ENCODE measurements at places on chromosomes 12 and 14.

- DNase-seq = no peak
Measured at GRCh38 chr14:92969871-92970270, 46.9 kb downstream of the CHGA start.

DNA sequence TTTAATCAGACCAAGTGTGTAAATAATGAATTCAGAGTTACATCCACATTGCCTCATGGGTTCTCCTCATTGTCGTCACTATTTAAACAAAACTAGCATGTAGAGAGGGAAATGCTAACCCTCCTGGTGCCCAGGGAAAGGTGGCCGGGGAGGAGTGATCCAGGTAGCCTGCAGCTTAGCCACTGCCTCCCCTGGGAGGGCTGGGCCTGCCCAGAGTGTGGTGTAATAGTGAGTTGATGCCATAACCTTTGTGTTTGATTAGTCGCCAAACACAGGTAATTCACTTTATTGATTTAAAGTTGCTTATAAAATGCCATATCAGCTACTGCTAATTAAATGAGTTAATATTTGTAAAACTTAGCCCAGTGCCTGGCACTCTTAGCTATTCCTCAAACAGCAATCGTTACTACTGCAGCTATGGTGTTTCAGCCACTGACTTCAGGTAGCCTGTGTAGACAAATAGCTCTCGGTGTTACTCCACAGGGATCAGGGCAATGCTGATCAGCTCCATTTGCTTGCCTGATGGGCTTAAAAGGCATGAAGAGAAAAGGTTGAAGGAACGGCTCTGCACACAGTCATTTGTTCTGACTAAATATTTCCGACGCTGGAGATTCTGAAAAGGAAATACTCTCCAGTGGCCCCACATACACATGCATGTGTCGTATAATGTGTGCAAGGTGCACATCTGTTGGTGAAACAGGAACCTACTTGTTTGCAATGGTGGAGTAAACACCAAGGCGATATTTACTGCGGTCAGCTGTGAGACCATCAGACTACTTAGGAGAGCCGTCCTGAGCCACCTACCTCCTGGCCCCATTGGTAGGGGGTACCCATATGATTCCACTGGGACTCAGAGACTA lies 45.7 kb upstream of the PRMT8 start:
- DNase-seq = no peak

DNA sequence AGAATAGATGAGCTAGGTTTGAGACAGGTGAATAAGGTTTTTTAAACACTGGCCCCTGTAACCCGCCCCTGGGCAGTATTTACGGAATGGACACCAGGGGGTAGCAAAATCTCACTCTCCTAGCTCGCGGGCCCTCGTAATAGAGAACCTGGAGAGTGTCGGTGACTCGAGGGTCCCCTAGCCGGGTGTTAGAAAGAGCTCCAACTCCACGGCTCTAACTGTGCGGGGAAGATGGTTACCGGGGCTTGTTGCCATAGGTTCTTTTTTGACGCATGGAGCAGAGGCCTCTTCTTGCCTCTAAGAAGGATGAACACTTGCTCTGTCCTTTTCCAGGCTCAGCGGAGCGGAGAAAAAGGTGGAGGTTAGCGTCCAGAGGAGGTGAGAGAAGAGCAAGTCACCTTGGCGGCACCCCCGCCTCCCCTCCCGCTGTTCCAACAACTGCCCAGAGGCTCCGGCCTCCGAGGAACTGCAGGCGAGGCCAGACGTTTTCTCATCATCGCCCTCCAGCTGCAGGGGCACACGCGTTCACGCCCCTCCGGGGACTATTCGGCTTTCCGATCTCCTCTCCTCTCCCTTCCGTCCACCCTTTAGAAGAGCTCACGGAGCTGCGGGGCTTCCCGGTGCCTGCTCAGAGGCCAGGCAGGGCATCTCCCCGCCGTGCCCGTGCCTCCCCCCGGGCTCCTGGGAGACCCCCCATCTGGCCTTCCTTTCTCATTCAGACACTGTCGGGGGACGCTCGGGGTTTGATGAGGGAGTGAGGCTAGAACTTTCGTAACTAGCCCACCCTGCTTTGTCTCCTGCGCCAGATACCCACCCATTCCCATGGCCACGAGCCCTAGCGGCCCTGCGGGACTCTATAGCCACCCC lies 1.4 kb upstream of the ARHGEF40 start:
- DNase-seq = peak; percentile 47

DNA sequence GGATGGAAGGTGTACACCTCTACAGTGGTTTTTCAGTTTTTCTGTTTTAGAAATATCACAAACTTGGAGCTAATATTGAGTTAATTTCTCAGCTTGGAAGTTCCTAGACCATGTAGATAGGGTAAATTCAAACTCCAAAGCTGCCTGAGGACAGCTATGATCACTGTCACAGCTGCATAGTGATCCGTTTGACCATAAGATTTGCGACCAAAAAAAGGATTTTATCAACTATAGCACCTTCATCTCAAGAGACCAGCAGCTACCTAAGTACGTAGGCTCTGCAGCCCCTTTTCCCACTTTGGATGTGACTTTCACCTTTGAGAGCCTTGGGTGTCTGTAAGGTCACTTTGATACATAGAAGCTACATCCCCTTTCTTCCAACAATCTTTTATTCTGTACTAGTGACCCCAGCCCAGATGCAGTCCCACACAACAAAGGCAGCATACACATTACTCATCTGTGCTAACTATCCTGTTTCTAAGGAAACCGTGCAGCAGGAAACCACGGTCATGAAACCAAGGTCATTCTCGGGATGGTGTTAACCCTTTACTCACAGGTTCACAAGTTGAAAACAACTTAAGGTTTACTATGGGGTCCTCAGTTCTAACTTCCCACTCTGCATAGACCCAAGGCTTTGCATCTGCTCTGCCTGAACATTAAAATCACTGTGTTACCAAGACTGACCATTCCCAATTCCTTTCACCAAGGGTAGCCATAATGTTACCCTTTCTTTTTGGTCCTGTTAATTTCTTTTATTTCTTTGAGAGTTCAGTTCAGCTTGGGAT lies 75.4 kb downstream of the IFT81 start:
- no peak for DNase-seq

- no peak for DNase-seq
Measured at GRCh38 chr14:103155010-103155409, 31.7 kb downstream of the TNFAIP2 start.

DNA sequence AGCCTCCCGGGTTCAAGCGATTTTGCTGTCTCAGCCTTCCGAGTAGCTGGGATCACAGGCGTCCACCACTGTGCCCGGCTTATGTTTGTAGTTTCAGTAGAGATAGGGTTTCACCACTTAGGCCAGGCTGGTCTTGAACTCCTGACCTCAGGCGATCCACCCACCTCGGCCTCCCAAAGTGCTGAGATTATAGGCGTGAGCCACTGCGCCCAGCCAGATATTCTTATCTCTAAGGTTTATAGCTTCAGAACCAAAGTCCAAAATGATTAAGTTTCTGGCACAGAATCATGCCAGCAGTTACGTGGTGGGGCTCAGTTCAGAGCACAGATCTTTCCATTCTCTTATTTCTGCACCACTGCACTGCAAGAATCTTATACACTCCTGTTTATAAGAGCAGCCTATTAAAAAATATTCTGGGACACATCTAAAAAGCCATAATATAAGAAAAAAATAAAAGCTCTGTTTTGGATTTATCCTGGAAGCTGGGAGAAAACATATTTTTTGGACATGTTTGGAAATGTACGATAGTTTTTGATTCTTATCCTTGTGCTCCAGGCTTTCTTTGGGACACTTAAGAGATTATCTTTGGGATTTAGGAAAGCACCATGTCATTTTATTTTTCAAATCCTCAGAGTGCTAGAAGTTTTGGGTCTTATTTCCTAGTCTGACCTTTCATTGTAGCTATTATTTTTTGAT lies 129.6 kb downstream of the LMNTD1 start:
- DNase-seq = no peak

- no peak for DNase-seq
Measured at GRCh38 chr14:104685216-104685997, 4.0 kb upstream of the INF2 start.
